Body of pancreas (tissue), 4 donors: ENCODE measurements at places on chromosomes 4 and X. TPM values are rescaled to one million over a fixed set of nuclear protein-coding genes. Genes with fewer than 3 reads are reported as not detected.
A peak's percentile ranks its signal among the peaks of the same experiment; 100 is the strongest.

- H3K27me3 ChIP-seq, result no peaks in the 10 kb centered on the region
- no peaks in the 10 kb centered on the region for H3K4me1 ChIP-seq
- H3K27ac ChIP-seq, result no peak overlapping the region
- H3K4me3 ChIP-seq, result no peak overlapping the region
- no peak for DNase-seq
Observed at GRCh38 chr4:184420881-184421416, 53.4 kb downstream of the IRF2 start.

The NWD2 gene
- 0.26 TPM for total RNA-seq

The LRIT3 gene
- total RNA-seq, result not detected

- H3K4me1 ChIP-seq, result no peaks in the 10 kb centered on the region
- no peaks in the 10 kb centered on the region for H3K27me3 ChIP-seq
- no peaks in the 10 kb centered on the region for H3K36me3 ChIP-seq
- no peak overlapping the region for H3K4me3 ChIP-seq
- DNase-seq, result no peak
Observed at GRCh38 chr4:8697826-8698225, 105.3 kb downstream of the CPZ start.

DNA sequence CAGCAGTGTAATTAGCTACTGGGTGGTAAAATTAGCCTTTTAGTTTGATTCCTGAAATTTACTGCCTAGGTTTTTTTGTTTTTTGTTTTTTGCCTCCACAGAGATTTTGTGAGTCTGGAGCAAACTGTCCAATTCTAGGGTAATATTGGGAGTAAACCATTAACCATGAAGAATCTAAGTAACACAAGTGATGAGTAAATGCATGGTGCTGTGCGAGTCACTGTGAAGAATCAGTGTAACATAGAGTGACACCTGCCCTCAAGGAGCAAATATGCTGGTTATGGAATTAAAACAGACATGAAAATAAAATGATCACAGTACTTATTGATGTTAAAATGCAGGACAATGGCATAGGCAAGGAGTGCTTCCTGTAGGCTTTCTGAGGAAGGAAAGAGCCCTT lies 60.1 kb downstream of the LRP2BP start:
- no peak overlapping the region for H3K4me3 ChIP-seq
- no peaks in the 10 kb centered on the region for H3K36me3 ChIP-seq

The STOX2 gene
- total RNA-seq, result 15.8 TPM

GRCh38 chr4:169099771-169100180 lies 89.7 kb upstream of the CBR4 start:
- H3K36me3 ChIP-seq, result peaks cover 4% of the 10 kb centered on the region
- H3K27me3 ChIP-seq, result no peaks in the 10 kb centered on the region
- H3K4me3 ChIP-seq, result no peak overlapping the region
- DNase-seq, result peak; percentile 19

The WDR19 gene
- total RNA-seq, result 32.9 TPM

The L1CAM gene
- 7.9 TPM for total RNA-seq

GRCh38 chrX:154459832-154460231 lies 1.8 kb downstream of the PLXNA3 start:
- H3K4me3 ChIP-seq, result no peak overlapping the region
- H3K27me3 ChIP-seq, result no peaks in the 10 kb centered on the region
- no peaks in the 10 kb centered on the region for H3K36me3 ChIP-seq
- H3K27ac ChIP-seq, result no peak overlapping the region
- no peaks in the 10 kb centered on the region for H3K4me1 ChIP-seq
- no peak for DNase-seq

DNA sequence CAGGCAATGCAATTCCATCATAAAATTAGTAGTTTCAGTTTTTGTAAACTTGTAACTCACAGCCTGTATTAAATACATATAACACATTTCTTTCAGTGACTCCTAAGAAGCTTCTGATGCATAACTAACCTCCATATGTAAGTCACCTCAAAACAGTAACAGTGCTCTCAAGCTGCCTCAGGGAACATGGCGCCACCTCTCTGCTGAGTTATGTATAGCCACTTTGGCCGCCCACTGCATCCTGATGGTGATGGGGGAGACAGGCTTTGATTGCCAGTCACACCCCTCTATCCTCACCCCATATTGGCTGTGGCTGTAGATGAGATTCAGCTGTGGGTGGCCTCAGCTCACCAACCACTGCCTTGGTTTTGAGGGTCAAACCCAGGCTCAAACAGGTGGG lies 54.3 kb downstream of the LRBA start:
- H3K36me3 ChIP-seq, result no peaks in the 10 kb centered on the region
- H3K27me3 ChIP-seq, result no peaks in the 10 kb centered on the region
- H3K4me3 ChIP-seq, result no peak overlapping the region
- H3K27ac ChIP-seq, result no peak overlapping the region

The UGT2A1 gene
- total RNA-seq, result not detected

GRCh38 chr4:123304151-123304964 lies 92.2 kb upstream of the SPRY1 start:
- H3K4me3 ChIP-seq, result no peak overlapping the region
- no peaks in the 10 kb centered on the region for H3K4me1 ChIP-seq
- H3K36me3 ChIP-seq, result no peaks in the 10 kb centered on the region
- DNase-seq, result no peak
- H3K27me3 ChIP-seq, result no peaks in the 10 kb centered on the region

- H3K4me3 ChIP-seq, result no peak overlapping the region
- H3K27ac ChIP-seq, result no peak overlapping the region
- no peaks in the 10 kb centered on the region for H3K27me3 ChIP-seq
- H3K4me1 ChIP-seq, result no peaks in the 10 kb centered on the region
- DNase-seq, result no peak
- no peaks in the 10 kb centered on the region for H3K36me3 ChIP-seq
Observed at GRCh38 chr4:5212255-5213013, 161.2 kb downstream of the STK32B start.

GRCh38 chrX:118928151-118928550 lies 46.3 kb upstream of the LONRF3 start:
- H3K27me3 ChIP-seq, result no peaks in the 10 kb centered on the region
- no peaks in the 10 kb centered on the region for H3K4me1 ChIP-seq
- no peak overlapping the region for H3K27ac ChIP-seq

DNA sequence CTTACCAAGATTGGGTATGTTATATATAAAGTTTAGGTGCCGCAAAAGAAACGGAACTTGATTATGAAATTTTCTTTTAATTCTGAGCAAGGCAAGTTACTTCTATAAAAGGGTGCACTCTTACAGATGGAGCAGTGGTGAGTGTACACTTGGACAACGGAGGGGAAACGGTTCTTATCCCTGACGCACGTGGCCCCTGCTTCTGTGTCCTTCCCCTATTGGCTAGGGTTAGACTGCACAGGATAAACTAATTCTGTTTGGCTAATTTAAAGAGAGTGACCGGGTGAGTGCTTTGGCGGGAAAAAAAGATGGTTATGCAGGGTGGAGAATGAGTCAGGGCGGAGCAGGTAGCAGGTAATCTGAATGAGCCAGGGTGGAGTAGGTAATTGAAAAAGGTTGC lies 149.5 kb downstream of the GC start:
- H3K36me3 ChIP-seq, result no peaks in the 10 kb centered on the region
- H3K4me1 ChIP-seq, result no peaks in the 10 kb centered on the region
- H3K27ac ChIP-seq, result no peak overlapping the region
- no peak overlapping the region for H3K4me3 ChIP-seq
- no peak for DNase-seq
- H3K27me3 ChIP-seq, result no peaks in the 10 kb centered on the region

DNA sequence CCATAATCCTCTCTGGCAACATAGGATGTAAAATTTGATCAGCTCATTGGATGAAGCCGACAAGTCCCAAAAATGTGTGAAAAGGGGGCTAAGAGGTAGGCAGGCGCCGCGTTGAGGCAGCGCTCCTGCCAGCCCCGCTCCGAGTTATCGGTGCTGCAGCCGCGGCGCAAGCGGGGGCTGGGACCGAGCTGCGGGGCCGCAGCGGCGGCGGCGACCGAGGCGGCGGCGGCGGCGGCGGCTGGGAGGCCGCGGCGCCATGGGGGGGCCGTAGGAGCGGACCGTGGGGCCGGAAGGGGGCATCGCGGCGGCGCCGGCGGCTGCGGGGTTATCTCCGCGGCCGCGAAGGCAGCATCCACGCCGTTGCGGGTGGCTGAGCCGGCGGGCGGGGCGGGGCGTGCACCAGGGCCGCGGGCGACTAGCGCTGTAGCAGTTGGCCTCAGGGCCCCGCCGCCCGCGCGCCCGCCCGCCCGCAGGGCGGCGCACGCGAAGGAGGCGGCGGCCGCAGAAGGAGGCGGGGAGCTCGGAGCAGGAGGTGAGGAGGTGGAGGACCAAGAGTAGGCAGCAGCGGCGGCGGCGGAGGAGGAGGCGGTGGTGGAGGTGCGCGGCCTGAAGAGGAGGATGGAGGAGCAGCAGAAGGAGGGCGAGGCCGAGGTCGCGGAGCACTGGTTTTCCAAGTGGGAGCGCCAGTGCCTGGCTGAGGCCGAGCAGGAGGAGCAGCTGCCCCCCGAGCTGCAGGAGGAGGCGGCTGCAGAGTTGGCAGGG lies 126.0 kb upstream of the CXorf66 start:
- no peaks in the 10 kb centered on the region for H3K36me3 ChIP-seq
- no peak overlapping the region for H3K4me3 ChIP-seq
- H3K27me3 ChIP-seq, result no peaks in the 10 kb centered on the region
- peaks cover 6% of the 10 kb centered on the region for H3K4me1 ChIP-seq
- H3K27ac ChIP-seq, result no peak overlapping the region

The RAI2 gene
- total RNA-seq, result 4.9 TPM

The XG gene
- total RNA-seq, result 0.26 TPM

- H3K4me1 ChIP-seq, result peaks cover 13% of the 10 kb centered on the region
- no peak overlapping the region for H3K4me3 ChIP-seq
- DNase-seq, result no peak
- no peaks in the 10 kb centered on the region for H3K27me3 ChIP-seq
- no peaks in the 10 kb centered on the region for H3K36me3 ChIP-seq
Observed at GRCh38 chr4:174874898-174875297, 43.3 kb upstream of the ADAM29 start.

- no peaks in the 10 kb centered on the region for H3K36me3 ChIP-seq
- no peak overlapping the region for H3K4me3 ChIP-seq
- H3K27me3 ChIP-seq, result no peaks in the 10 kb centered on the region
- peak; percentile 10 for DNase-seq
- H3K4me1 ChIP-seq, result no peaks in the 10 kb centered on the region
Observed at GRCh38 chrX:10756441-10756840, 136.1 kb upstream of the MID1 start.

- no peak overlapping the region for H3K4me3 ChIP-seq
- no peaks in the 10 kb centered on the region for H3K27me3 ChIP-seq
- H3K36me3 ChIP-seq, result no peaks in the 10 kb centered on the region
- DNase-seq, result no peak
- H3K4me1 ChIP-seq, result peaks cover 7% of the 10 kb centered on the region
- no peak overlapping the region for H3K27ac ChIP-seq
Observed at GRCh38 chr4:76003620-76004019, 3.7 kb downstream of the CXCL9 start.
